ENCODE measurements at places on chromosomes 5 and 9.

- DNase-seq, result no peak
Measured at GRCh38 chr5:32889078-32889477, 178.0 kb downstream of the NPR3 start.

- DNase-seq, result no peak
Measured at GRCh38 chr9:97176206-97176605, 131.3 kb upstream of the CCDC180 start.

- DNase-seq, result no peak
Measured at GRCh38 chr9:95458666-95459065, 58.1 kb downstream of the PTCH1 start.

DNA sequence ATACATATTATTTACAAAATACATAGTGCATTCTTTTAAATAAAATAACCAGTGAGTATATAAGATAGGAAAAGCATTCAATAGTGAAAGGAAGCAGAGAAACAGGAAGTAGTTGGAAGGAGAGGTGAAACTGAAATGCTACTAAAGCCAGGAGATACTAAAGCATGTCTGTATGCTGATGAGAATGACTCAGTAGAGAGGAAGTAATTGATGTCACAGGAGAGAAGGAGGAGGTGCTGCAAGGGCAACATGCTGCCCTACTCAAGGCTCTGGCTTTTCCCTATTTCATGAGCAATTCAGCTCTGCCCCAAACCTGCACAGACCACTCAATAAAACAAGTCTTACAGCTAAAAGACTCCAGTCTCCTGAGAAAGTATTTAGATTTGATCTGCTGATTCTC is 108.5 kb upstream of the TXNDC8 start:
- DNase-seq, result no peak

GRCh38 chr9:114132550-114132918 is 22.8 kb upstream of the COL27A1 start:
- no peak for DNase-seq

- peak; percentile 20 for DNase-seq
Measured at GRCh38 chr5:78972654-78973428, 12.3 kb downstream of the ARSB start.

DNA sequence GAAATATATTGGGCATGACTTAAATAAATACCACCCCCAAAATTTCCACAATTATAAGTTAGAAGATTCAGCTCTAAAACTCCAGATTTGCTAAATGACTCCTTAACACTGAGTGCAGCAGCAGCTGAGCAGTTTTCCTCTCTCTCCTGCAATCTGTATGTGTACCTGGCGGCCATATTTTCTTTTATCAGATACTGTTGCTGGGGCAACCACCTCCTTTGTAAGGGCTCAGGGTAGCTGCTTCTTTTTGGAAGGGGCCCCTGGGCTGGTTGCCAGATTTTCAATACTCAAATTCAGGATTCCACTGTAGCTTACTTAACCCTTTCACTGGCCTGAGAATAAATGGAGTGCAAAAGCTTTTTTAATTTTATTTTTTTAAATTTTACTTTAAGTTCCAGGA is 197.0 kb downstream of the TAF11L14 start:
- no peak for DNase-seq

DNA sequence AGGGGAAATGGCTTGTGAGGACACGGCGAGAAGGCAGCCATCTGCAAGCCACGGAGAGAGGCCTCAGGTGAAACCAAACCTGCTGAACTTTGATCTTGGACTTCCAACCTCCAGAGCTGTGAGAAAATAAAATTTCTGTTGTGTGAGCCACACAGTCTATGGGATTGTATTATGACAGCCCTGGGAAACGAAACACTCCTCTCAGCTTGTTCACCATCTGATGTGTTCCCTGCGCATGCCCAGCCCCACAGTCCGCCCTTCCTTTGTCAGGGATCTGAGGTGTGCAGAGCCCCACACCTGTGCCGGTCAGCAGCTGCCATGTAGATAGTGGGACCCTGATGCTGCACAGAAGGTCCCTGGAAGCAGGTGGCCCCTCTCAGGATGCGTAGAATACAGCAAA is 34.1 kb downstream of the PLPP7 start:
- no peak for DNase-seq

- no peak for DNase-seq
Measured at GRCh38 chr9:68537616-68537880, 3.1 kb downstream of the TMEM252 start.

DNA sequence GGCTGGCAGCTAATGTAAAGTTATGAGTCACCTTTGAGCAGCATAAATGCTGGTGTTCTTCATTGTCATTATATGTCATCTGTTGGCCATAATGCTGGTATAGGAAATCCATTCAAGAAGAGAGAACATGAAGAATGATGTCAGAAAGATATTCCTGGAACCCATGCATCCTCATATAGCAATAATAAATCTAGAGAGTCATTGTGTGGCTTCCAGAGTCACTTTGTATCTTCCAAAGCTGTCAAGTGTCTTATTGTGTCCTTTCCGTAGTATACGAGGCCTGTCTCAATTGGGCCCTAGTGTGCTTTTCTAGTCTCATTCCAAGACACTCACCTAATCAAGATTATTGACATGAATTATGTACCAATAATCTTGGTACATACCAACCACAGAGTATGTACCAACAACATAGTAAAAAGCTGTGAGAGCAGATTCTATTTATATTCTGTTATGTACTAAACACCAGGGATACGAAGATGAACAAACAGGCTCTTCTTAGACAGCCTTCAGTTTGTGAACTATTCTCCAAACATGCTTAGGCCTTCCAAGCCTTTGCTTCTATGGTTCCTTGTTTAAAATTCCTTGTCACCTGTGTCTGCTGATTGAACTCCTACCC is 110.1 kb downstream of the ERCC6L2 start:
- DNase-seq, result no peak

DNA sequence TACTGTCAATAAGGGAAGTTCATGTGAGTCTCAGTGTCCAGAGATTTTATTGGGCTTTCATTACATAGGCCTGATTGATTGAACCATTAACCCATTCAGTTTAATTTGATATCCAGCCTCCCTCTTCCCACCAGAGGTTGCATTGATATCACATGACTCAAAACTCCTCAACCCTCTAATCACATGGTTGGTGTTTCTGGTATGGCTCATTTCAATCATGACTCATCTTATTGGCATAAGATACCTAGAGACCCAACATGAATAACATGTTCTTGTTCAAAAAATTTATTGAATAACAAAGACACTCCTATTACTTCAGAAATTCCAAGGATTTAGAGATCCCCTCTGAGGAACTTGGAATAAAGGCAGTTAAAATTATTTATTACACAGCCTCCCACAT is 982.2 kb downstream of the TLE1 start:
- no peak for DNase-seq

GRCh38 chr5:107184066-107184465 is 486.7 kb downstream of the EFNA5 start:
- no peak for DNase-seq

DNA sequence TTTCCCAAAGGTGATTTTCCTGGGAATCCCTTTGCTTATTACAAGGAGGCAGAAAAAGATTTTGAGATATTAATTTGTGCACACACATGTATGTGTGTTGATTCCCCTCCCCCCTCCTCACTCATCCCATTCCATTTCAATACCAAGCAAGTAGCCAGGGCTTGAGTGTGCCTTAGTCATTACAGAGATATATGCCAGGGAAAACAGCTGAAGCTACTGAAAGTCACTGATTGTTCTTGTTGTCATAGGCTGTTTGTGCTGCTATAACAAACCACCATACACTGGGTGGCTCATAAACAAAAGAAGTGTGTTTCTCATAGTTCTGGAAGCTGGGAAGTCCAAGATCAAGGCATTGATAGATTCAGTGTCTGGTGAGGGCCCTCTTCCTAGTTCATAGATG is 158.6 kb downstream of the BAAT start:
- no peak for DNase-seq

GRCh38 chr9:69932901-69933300 is 110.7 kb upstream of the MAMDC2 start:
- no peak for DNase-seq

DNA sequence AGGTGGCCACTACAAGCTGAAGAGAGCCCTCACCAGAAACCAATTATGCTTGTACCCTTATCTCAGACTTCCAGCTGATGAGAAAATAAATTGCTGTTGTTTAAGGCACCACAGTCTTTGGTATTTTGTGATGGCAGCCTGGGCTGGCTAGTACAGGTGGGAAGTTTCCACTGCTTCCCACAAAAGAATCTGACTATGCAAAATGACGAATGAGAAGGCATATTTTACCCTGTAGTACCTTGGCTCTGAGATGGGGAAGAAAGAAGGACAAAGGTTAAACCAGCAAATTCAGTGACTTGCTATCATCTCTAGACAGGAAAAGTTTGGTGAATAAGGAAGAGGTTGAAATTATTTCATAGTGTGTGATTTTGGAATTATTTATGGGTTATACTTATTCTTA is 112.8 kb upstream of the ELL2 start:
- DNase-seq, result no peak

DNA sequence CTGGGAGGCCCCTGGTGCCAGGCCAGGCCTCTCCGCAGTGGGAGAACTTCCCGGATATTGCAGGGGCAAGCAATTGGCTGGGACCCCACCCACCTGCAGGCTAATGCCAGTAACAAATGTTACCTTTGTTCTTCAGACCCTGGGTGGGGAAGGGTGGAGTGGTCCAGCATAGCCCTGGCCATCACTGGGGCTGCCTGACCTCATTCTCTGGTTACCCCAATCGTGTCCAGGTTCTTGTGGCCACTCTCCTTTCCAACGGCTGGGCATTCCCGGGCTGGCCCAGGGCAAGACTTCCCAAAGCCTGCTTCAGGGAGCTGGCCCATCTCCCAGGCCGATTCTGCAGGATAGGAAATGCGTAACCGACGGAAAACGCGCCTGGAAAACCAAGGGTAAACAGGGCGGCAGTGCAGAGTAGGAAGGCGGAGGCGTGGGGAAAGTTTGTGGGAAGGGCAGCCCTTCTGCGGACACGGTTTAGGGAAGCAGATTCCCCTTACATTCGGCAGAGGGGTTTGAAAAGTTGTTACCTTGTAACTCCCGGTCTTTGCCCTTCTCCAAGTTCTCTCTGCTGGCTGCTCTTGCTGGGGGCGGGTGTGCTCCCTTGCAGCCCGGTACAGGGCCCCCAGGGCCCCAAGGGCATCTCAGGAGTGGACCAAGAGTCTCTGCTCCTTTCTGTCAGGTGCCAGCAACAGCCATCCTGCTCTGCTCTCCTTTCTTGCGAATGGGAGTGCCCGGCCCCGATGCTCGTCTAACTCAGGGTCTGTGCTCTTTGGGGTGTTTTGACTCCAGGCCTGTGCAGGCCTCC is 3.5 kb downstream of the NRARP start:
- DNase-seq, result no peak

- DNase-seq, result no peak
Measured at GRCh38 chr9:27933210-27934025, 360.1 kb upstream of the C9orf72 start.

- no peak for DNase-seq
Measured at GRCh38 chr9:125988479-125989050, 241.4 kb downstream of the PBX3 start.

- peak; percentile 51 for DNase-seq
Measured at GRCh38 chr5:81779125-81779915, 28.4 kb upstream of the SSBP2 start.

Measured in AG20443 (cell line).